Left renal cortex interstitium (tissue), 4 donors: ENCODE measurements at places on chromosomes 6 and 20.

GRCh38 chr6:151807513-151808370, at the start of gene ESR1:
Gene ESR1 (plus strand): TSS chr6:151807682. CDS start chr6:151807913, 231 bp downstream.
- DNase-seq: no peak

DNA sequence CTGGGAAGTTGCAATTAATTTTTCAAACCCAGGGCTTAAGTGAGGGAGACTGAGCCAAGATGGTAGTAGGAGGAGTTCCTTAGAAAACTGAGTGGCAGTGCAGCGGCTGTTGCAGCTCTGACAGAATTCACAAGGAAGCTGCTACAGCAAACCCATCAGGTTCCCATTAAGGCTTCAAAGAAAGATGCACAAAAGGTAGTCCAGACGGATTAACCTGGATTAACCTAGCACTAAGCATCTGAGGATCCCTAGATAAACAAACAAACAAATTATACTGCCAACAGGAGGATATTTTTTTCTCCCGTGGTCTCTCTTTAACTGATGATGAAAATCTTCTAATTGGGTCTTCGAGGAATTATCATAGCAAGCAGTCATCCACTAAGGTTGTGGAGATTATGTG, 5.2 kb downstream of the TENT5A start:
- no peak for DNase-seq

- DNase-seq: no peak
Measured at GRCh38 chr6:43624786-43625288, 4.2 kb downstream of the GTPBP2 start.

DNA sequence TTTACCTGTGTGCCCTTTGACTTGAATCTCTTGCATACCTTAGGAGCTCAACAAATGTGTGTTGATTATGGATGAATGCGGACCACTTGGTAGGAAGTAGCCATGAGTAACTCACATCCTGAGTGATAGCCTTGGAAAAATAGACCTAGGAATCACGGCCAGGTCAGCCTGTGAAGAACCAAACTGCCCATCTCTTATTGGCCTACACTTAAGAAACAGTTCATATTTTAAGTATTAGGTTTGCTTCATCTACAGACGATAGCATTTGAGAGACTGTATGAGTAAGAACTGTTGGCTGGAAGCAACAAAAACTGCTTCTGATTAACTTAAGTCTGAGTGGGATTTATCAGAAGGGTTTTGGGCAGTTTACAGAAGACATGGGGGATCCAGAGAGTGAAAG, 320.1 kb upstream of the PRND start:
- no peak for DNase-seq
